ENCODE measurements at places on chromosomes 13 and 19.

DNA sequence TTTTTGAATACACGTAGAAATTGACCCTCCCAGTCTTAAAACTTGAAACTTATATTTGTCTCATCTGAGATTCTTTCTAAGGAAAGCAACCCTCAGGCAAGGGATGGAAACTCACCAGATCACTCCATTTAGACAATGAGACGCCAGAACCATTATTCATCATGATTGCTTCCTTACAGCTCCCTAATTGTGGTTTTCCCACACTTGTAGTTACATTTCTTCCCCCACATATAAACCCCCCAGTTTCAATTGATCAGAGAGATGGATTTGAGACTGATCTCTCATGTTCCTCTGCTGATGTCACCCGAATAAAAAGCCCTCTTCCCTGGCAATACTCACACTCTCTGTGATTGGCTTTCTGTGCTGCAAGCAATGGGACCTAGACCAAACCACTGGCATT, 197.9 kb upstream of the STARD13 start:
- DNase-seq, result no peak

DNA sequence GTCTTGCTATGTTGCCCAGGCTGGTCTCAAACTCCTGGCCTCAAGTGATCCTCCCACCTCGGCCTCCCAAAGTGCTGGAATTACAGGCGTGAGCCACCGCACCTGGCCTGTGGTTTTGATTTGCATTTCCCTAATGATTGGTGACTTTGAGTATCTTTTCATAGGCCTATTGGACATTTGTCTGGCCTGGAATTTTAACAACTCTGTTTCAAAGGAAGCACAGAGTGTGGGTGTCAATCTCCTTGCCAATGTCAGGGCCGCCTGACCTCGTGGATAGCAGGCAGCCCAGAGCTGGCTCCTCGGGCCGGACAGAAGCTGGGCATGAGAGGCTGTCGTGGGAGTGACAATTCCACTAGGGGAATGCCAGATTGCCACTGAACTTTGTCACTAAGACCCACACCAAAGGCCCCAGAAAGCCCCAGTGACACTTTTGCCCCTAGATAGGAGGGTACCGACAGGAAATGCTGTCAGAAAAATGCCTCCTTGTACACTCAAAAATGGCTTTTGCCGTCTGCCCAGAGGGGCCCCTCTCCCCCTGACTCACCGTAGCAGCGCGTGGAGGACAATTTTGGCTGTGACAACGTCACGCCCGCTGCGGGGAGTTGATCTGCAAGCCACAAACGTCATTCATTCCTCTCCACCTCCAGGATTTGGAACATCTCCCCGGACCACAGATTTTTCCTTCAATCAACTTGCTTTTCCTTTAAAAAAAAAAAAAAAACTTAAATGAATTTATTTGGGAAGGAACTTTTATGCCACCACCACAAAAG, 11.7 kb upstream of the ADGRE5 start:
- DNase-seq, result peak; percentile 96

DNA sequence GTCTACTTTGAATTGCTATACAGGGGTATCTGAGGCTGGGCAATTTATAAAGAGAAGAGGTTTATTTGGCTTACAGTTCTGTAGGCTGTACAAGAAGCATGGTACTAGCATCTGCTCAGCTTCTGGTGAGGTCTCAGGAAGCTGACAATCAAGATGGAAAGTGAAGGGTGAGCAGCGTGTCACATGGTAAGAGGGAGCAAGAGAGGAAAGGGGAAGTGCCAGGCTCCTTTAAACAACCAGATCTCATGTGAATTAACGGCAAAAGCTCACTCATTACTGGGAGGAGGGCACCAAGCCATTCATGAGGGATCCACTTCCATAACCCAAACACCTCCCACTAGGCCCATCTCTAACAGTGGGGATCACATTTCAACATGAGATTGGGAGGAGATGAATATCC, 222.4 kb downstream of the TDRD3 start:
- no peak for DNase-seq

GRCh38 chr13:43489233-43489632, 297.5 kb downstream of the ENOX1 start:
- DNase-seq, result no peak

DNA sequence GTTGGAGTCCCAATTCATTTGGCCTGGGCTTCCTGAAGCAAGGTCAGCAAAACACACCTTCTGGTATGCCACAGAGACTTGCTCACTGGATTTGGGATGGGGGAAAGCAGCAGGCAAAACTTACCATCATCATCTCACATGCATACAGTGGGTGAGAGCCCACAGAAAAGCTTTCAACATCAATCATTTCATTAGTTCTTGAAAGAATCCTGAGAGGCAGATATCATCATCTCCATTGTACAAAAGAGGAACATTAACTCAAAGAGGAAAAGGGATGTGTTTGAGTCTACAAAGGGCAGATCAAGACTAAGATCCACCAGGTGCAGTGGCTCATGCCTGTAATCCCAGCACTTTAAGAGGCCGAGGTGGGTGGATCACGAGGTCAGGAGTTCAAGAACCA, 6.4 kb downstream of the WDR87 start:
- no peak for DNase-seq

DNA sequence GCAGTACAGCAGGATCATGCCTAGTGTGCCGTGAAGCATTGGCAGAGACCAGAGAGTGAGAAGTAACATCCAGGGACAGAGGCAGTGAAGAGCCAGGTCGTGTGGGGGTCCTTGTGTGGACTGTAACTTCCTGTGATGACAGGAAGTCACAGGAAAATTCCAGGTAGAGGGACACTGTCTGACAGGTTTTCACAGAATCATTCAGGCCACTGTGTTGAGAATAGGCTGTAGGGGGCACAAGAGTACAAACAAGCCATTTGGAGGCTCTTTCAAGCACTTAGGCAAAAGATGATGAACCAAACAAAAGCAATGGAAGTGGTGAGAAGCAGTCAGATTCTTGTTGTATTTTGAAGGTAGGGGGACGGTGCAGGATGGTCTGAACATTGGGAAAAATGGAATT, 46.4 kb downstream of the N4BP2L1 start:
- peak; percentile 58 for DNase-seq

GRCh38 chr13:59088716-59089115, 1075.0 kb downstream of the DIAPH3 start:
- no peak for DNase-seq

GRCh38 chr13:28582225-28582891, 76.6 kb upstream of the POMP start:
- no peak for DNase-seq

GRCh38 chr13:65595916-65596315, 1634.2 kb downstream of the PCDH9 start:
- no peak for DNase-seq

DNA sequence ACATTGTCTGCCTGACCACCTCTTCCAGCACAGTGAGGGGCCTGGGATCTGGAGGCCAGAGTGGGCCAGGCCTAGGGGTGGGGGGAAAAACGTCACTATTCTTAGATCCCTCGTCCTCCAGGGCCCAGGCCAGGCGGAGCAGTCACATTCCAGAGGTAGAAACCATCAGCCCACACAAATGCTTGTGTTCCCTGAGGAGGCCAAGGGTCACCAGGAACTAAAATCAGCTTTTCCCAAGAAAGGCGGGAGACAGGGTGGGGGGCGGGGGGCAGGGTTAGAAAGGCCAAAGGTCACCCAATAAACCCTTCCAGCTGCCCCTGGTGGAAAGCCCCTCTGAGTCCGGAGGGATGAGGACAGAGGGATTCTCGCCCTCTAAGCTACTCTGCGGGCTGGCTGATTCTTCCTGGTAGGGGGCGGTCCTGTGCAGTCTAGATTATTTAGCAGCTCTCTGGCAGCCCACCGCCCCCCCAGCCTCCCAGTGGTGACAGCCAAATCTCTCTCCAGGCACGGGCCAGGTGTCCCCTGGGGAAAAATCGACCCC, 23.5 kb upstream of the CCL25 start:
- DNase-seq, result no peak

GRCh38 chr13:48220981-48221685, 11.9 kb upstream of the ITM2B start:
- DNase-seq, result no peak

DNA sequence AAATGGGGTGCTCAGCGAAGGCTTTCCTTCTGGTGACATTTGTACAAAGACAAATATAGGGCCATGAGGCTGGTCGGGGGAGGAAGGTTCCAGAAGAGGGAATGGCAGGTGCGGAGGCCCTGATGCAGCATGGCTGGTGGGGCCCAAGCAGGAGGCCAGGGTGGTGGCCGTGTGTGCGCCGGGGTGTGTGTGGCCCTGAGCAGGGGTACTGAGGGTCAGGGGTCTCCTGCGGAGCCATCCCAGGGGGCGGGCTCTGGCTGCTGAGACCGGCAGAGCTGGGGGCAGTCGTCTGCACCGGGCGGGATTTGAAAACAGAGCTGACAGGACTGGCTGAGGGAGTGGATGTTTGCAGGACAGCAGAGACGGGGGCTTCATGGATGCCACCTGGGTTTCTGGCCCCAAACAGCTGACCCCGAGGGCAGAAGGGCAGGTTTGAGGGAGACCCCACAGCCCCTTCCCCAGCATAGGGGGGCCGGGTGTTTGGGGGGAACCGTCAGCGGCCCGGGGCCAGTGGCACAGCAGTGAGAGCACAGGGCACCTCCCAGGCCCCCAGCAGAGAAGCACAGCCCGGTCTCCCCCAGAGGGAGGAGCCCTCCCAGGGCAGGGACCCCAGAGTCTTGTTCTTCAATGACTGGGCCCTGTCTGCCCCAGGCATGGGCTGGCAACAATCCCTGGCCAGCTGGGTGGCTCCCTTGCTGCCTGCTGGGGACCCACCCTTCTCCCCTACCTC, 11.4 kb downstream of the PIAS4 start:
- no peak for DNase-seq

Measured in CD4-positive, alpha-beta T cell treated with Interferon alpha-2 for 1 hour (primary cell).